Putamen (tissue), 1 donor: ENCODE measurements at places on chromosomes 6 and 20.
A peak's percentile ranks its signal among the peaks of the same experiment; 100 is the strongest.

DNA sequence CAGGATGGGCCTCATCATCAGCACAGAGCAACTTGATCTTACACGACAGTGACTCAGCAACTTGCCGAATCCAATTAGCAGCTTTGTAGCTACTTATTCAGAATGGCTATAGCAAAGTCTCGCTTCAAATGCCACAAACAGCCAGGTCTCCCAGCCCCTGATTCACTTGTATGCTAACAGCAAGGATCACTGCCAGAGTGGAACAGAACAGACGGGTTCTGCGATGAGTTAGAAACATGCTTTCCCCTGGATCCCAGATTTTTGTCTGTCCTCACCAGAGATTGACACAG, 254.4 kb downstream of the NRN1 start:
- no peak for DNase-seq

- DNase-seq: no peak
These were observed 909 bp upstream of the NUDT3 start for GRCh38 chr6:34393191-34393965.

- DNase-seq: peak; percentile 69
These were observed 31.1 kb downstream of the NCOA7 start for GRCh38 chr6:125821825-125822281.

DNA sequence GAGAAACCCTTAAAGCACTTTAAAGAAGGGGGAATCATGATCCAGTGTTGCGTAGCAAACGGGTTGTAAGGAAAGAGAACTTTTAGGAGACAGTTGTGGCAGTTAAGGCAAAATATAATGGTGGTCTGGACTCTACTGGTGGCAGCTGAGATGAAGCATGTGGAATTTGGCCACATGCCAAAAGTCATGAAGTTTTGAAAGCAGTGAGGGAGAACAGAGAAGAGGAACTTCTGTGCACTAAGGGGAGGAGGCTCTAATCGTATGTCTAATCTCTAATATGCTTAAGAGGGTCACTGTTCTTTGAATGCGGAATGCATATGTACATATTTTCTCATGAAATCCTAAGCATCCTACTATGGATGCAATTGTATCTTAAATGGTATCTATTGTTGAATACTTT, 91.5 kb downstream of the RIMS1 start:
- DNase-seq: no peak

- DNase-seq: no peak
These were observed 151.6 kb upstream of the PTPRK start for GRCh38 chr6:128672023-128672422.

GRCh38 chr6:43608807-43609206, 20.3 kb downstream of the GTPBP2 start:
- DNase-seq: no peak

- DNase-seq: no peak
These were observed 6.3 kb upstream of the PPP1R16B start for GRCh38 chr20:38799203-38799602.

DNA sequence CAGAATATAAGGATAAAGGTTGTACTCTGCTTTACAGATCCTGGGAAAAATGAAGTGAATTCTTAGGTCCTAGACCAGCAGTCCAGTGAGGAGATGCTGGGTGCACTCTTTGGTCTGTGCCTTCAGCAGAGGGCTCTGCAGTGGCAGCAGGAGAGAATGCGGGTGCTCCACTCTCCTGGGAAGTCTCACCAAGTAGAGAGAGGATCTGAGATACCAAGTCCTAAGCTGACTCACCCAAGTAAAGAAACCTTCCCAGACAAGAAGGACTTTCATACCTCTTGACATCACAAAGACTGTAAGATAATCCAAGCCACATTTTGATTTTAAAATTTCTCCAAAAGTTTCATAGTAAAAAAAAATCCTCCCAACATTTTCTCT, 116.9 kb upstream of the EMILIN3 start:
- no peak for DNase-seq

DNA sequence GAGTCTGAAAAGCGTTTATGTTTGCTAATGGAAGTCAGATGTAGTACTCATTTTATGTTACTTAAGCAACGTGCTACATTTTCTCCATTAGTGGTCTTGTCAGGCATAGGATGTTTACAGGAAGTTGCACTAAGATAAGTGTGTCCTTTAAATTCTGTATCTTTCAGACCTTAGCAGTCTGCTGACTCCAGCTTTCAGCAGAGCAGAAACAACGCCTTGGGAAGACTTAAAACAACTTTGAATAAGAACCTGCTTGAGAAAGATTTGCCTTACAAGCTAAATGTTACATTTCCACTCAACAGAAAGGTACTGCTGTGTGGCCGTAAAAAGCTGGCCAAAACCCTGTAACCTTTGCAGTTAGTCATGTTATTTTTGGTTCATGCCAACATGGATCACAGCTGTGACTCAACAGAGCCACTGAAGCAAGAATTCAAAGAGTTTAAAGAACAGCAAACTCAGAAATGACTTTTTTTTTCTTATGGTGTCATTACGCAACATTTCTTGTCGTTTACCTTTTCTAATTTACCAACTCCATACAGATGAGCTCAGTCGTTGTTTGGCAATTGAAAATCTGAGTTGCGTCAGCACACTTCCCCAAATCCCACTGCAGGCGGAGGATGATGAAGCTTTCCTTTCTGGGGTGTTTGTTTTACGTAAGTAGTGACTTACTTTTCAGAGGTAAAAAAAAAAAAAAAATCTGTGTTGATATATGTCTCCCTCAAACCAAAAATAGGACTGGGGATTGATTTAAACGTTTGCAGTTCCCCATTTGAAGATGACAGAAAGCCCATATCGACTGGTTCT, 27.9 kb upstream of the BMP6 start:
- DNase-seq: no peak

- DNase-seq: no peak
These were observed 99.1 kb upstream of the KCNQ5 start for GRCh38 chr6:72522735-72523141.

GRCh38 chr6:87561017-87561416, 28.8 kb downstream of the RARS2 start:
- DNase-seq: no peak

GRCh38 chr20:40941133-40941610, 87.5 kb upstream of the TOP1 start:
- no peak for DNase-seq

DNA sequence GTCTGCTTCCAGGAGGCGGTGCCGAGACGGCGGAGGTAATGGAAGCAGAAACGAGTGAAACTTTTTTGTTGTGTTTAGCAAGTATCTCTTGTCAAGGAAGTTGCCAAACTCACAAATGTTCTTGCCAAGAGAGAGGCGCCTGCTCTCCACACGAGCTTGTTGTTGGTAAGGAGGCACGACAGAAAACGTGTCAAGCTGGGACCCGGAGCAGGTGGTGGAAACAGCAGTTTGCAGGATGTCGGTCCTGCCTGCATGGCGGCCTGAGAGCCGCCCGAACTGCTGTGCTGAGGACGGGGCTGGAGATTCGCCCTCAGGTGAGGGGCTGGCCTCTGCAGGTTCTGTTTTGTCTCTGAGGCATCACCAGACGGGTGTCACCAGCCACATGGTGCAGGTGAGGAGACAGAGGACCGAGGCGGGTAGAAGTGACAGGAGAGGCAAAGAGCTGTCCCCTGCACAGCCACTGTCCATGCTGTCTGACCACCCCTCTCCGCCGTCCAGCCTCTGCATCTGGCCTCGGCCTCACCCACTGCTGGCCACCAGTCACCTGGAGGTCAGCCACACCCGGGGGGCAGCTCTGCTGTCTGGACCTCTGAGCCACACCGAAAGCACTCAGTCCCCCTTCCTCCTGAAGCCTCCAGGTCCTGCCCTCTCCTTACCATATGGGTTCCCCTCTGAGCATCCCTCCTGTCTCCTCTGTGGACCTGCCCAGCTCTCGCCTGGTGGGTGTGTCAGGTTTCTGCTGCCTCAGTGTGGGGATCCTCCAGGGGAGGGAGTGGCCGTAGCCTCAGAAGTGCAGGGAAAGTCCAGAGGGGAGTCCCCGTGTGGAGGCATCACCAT, 261.5 kb downstream of the TAF4 start:
- no peak for DNase-seq

GRCh38 chr6:25578538-25578937, 73.5 kb upstream of the SCGN start:
- DNase-seq: no peak

DNA sequence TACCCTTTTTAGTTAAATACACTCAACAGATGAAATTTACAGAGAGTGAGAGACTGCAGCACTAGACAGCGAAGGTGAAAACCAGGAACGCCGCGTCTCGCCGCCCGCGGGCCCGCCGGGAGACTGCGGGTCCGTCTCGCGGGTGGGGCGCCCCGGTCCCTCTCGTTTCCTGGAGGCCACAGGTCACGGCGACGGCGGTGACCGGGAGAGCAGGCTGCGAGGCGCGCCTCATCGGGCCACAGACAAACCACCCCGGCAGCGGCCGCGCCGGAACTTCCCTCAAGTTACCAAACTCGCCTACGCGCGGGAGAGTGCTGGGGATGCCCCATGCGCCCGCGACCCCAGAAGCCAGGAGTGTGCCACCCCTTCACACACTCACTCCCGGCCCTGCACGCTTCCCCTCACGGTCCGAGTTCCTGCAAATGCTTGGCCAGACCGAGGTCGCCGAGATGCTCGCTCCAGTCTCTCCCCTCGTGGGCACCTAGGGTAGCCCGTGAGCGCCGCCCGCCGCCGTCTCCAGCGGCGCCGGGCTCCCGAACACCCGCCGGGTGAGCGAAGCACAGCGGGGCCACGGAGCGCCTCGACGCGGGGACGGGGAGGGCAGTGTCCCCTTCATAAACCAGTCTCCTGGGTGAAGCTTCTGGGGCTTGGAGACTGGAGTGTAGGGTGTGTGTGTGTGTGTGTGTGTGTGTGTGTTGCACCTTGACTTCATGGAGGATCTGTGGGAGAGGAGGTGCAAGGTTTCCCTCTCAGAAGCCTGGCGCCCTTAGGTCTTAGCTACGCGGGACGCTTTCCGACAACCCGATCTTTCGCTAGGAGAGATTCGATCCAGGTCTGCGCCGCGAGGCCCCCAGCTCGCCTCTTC, 1.4 kb downstream of the BACH2 start:
- DNase-seq: peak; percentile 45

GRCh38 chr6:154878871-154879491, 116.1 kb upstream of the TIAM2 start:
- DNase-seq: no peak

GRCh38 chr6:24272553-24272952, 85.3 kb downstream of the DCDC2 start:
- no peak for DNase-seq

DNA sequence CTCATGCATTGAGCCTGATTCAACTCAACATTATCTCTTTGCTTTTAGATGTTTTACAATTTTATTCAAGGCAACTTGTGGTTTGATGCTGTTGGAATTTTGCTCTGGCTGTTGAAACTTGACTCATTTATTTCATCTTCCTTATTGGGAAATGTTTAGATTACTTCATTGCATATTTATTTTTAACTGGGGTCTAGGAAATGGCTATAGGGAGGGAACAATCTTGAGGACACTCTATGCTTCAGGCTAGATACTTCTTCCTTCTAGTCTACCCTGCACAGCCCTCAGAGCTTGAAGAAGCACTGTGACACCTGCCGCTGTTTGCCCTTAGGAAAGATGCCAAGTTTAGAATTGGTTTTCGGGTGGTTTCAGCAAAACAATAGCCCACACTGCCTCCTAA, 183.4 kb downstream of the ADGRG6 start:
- no peak for DNase-seq

- DNase-seq: no peak
These were observed 43.2 kb upstream of the GABRR1 start for GRCh38 chr6:89260310-89260709.

- DNase-seq: no peak
These were observed 384.4 kb upstream of the RNF217 start for GRCh38 chr6:124577734-124578281.

DNA sequence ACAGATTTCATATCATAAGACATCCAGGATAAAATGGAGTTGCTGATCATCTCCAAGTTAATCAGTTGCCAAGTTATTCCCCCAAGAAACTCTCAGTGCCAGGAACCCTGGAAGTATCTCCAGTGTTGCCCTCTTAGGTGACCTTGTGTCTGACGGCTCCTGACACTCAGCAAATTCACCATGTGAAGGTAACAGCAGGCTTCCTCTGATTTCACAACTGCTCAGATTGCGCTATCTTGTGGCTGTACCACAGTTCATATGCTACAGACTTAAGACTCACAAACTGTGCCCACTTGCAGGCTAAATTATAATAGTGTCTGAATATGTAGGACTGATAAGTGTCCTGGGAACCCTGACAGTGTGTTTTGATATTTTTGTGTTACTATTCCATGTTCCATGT, 186.6 kb upstream of the OPRM1 start:
- no peak for DNase-seq

DNA sequence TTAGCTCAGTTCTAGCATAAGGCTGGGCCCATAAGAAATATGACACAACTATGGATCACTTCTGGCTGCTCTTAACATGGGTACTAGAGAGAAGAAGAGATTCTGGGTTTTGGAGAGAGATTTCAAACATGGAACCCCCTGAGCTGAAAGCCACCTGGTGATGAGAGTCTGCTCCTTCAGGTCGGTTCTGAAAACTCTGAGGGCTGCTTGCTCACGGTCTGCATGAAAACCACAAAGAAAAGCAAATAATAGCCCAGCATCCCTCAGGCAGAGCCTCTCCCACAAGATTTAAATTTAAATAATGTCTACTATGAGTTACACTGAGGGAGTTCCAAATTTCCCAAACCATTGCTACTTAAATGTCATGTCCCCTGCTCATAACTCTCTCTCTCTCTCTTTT, 301.5 kb downstream of the BMP7 start:
- no peak for DNase-seq

DNA sequence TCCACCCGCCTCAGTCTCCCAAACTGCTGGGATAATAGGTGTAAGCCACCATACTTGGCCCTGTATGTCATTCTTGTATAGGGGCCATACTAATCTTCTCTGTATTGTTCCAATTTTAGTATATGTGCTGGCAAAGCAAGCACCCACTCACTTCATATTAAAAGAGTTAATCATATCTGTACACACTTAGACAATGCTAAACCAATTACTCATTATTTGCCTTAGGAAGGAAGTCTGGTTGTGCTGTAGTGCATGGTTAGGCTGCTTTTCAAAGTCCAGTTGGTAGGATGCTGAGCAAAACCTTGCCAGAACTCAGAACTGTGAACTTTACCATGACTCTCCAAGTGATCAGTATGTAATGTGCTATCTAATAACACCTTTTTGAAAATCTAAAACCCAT, 88.6 kb downstream of the LIN28B start:
- no peak for DNase-seq

DNA sequence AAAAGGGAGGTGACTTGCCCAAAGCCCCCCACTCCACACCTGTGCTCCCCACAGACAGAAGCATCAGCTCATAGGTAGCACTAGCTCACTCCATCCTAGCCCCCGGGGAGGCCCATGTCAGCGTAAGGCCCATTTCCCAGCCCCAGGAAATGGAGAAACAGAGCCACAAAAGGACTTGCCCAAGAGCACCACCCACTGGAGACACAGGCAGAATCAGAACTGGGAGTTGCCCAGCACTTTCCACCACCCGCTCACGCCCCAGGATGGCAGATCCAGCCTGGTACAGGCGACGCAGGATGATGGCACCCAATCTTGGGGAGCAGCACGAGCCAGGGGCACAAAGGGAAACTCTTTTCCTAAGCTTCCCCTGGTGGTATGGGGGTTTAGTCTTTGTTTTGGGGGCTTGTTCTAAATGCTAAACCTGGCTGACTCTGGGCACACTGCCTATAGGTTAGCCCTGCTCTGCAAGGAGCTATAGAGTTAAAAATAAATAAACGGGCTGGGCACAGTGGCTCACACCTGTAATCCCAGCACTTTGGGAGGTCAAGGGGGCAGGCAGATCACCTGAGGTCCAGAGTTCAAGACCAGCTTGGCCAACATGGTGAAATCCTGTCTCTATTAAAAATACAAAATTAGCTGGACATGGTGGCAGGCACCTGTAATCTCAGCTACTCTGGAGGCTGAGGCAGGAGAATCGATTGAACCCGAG, 11.8 kb downstream of the C20orf203 start:
- no peak for DNase-seq

GRCh38 chr20:34435589-34435988, 72.5 kb downstream of the ITCH start:
- DNase-seq: no peak
